ENCODE measurements at places on chromosomes 13 and 19. TPM values are rescaled to one million over a fixed set of nuclear protein-coding genes. Genes with fewer than 3 reads are reported as not detected.

DNA sequence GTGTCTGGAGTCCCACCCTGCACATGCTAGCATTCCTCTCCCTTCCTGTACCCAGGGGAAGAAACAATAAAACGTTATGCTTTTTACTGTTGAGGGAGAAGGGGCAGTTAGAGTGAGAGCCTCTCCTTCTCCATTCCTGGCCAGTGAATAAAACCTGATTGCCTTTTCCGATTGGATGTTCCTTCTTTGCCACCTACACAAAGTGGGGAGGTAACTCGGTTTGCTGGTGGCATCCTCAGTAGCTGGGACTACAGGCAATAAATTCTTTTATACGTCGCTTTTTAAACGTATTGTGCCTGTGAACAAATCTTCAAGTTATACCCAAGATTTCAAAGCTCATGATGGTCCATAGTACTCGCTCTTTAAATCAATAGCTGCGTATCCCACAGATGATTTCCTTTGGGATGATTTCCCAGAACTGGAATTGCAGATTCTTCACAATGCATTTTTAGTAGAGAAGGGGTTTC is 660 bp upstream of the MVB12A start:
- H3K27me3 ChIP-seq = no peaks in the 10 kb centered on the region
- H3K4me1 ChIP-seq = peaks cover 17% of the 10 kb centered on the region
- H3K27ac ChIP-seq = peak overlapping the region; percentile 84
- DNase-seq = no peak
- peaks cover 4% of the 10 kb centered on the region for H3K36me3 ChIP-seq

GRCh38 chr19:40632311-40633036 is 31.3 kb downstream of the LTBP4 start:
- no peak overlapping the region for H3K27ac ChIP-seq
- H3K27me3 ChIP-seq = peaks cover 4% of the 10 kb centered on the region
- DNase-seq = no peak
- peaks cover 4% of the 10 kb centered on the region for H3K36me3 ChIP-seq

DNA sequence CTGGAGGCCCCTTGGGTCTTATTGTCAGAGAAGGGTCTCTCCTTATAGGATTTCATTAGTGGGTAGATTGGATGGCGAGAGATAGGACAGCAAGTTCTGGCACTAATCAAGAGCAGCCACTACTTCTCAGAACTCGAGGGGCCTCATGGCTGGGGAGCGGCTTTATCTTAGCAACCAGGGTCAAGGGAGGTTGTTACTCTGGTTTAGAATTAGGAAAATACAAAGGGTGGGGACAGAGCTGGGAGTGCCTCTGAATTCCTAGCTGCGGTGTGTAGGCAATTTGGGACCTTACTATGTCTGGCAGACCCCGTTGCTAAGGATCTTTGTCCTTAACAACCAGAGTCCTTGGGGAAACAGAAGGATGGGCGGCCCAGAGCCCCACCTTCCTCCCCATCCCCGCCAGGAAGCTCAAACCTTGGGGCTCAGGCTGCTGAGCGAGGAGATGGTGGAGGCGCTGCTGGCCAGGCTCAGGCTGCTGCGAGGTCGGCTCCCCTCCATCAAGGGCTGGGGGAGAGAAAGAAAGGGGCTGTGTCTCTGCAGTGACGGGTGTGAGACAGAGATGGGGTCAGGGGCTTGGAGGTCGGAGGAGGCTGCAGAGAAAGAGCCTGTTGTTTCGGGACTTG is 1.2 kb downstream of the PLEKHA4 start:
- DNase-seq = no peak
- H3K4me1 ChIP-seq = peaks cover 8% of the 10 kb centered on the region
- H3K36me3 ChIP-seq = peaks cover 6% of the 10 kb centered on the region

GRCh38 chr13:74573654-74574053 is 439.4 kb upstream of the KLF12 start:
- H3K27me3 ChIP-seq = peaks cover 71% of the 10 kb centered on the region
- H3K4me1 ChIP-seq = peaks cover 17% of the 10 kb centered on the region
- H3K4me3 ChIP-seq = no peak overlapping the region

DNA sequence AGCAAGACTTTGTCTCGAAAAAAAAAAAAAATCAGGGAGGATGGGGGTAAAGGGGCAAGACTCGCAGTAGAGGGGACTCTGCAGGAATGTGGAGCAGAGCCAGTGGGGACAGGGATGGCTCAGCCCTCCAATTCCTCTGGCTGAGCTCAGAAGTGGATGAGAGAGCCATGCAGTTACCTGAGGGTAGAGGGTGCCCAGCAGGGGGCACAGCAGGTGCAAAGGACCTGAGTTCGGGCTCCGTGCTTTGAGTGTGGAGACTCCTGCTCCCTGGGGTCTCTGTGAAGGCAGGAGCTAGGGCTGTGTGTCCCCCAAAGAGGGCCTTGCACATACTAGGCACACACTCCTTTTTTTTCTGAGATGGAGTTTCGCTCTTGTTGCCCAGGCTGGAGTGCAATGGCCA is 7.7 kb downstream of the DOCK6 start:
- no peaks in the 10 kb centered on the region for H3K4me1 ChIP-seq
- no peak overlapping the region for H3K27ac ChIP-seq
- peaks cover under 1% of the 10 kb centered on the region for H3K27me3 ChIP-seq
- H3K36me3 ChIP-seq = no peaks in the 10 kb centered on the region
- DNase-seq = no peak
- H3K4me3 ChIP-seq = no peak overlapping the region

- H3K4me3 ChIP-seq = no peak overlapping the region
- peaks cover 7% of the 10 kb centered on the region for H3K4me1 ChIP-seq
- DNase-seq = no peak
- peaks cover 7% of the 10 kb centered on the region for H3K36me3 ChIP-seq
Observed at GRCh38 chr13:30864433-30865122, 41.5 kb upstream of the MEDAG start.

DNA sequence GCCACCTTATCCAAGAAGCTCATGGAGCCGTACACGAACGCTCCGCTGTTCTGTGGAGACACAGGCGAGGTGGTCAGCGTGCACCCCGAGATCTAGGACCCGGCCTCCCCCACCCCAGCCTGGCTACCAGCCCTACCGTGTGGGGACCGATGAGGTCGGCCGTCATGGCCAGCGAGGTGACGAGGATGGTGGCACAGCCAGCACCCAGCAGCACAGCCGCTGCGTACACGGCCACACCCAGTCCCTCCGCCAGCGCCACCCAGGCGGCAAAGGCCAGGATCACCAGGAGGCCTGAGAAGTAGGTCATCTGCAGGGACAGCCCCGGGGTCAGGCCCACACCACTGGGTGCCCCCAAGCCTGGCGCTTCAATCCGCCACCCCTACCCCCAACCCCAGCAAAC is 7.1 kb downstream of the TEKTIP1 start:
- peak overlapping the region; percentile 69 for H3K27ac ChIP-seq
- peaks cover 8% of the 10 kb centered on the region for H3K4me1 ChIP-seq
- H3K27me3 ChIP-seq = no peaks in the 10 kb centered on the region
- H3K4me3 ChIP-seq = no peak overlapping the region
- H3K36me3 ChIP-seq = no peaks in the 10 kb centered on the region

GRCh38 chr19:48090281-48090802 is 20.3 kb downstream of the PLA2G4C start:
- H3K27ac ChIP-seq = no peak overlapping the region
- H3K27me3 ChIP-seq = peaks cover 21% of the 10 kb centered on the region
- H3K4me1 ChIP-seq = no peaks in the 10 kb centered on the region
- H3K36me3 ChIP-seq = peaks cover 2% of the 10 kb centered on the region

The SHISA2 gene
- total RNA-seq = 0.37 TPM

The ZNF541 gene
- total RNA-seq = 0.65 TPM

The SSC5D gene
- total RNA-seq = 0.47 TPM

The ZNF136 gene
- total RNA-seq = 32.0 TPM

The ZNF700 gene
- total RNA-seq = 18.7 TPM

All from T-helper 17 cell (primary cell).